NCI-H187 (cell line): ENCODE measurements at places on chromosomes 2 and 18.

DNA sequence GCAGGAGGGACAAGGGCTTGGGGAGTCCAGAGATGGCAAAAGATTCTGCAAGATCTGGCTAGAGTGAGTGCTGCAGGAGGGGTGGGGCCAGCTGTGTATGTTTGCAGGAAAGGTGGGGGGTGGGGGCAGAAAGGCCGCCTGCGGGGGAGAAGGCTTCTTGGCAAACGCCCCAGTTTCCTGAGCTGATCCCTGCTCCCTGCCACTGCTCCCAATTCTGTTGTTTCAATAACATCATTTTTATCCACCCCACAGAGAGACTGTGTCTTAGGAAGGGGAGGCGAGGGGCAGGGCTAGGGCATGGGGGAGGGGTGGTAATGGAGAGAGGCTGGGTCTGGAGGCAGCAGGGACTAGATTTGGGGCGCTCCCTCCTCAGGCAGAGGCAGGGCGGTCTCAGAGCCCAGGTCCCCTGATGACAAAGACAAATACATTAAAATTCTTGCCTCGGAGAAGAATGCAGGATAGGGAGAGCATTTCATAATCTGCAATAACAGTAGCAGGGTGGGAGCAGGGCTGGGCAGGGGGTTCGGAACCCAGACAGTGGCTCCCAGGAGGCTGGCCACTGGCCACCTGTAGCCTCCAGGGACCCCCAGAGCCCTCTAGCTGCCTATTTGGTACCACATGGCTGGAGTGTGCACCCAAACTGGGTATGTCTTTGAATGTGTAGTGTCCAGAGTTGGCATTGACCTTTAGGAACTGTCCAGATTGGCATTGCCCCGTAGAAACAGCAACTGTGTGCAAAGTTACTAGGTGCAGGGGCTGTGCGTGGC is 2.1 kb upstream of the WNT6 start:
- no peak for DNase-seq

- DNase-seq: no peak
Measured at GRCh38 chr2:72153924-72154323, 6.3 kb upstream of the CYP26B1 start.

DNA sequence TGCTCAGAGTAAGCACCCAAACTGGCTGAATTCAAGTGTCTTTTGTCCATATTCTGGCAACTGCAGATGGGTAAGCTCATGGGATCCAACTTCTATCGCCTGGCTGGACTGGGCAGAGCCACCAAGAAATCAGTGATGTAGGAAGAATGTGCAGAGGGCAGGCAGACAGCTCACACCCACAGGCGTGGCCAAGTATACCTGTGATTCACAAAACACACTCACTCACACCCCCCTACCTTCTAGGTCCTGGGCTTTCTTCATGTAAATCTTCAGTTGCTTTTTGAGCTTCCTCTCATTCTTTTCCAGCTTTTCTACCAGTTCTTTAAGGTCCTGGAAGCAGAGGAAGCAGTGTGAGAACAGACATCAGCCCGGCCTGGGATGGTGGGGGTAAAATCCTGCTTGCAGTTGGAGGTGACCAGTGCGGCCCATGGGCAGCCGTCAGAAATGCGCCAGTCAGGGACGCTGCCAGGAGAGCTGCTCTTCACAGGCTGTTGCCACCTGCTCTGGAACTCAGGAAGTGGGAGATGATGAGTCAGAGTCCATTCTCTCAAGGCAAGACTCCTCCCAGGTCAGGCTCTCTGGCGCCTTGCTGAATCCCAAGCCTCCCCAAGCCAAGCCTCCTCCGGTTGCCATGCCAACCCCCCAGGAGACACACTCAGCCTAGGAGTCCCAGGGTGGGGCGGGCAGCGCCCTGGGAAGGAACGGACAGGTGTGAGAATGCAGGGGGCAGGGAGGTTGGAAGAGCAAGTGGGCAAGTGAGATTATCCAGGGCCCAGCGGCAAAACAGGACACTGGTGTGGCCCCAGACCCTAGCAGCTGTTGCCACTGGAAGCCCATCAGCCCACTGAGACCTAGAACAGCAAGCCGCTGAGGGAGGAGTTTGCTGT is 36.2 kb upstream of the ACAA2 start:
- DNase-seq: peak; percentile 84

- no peak for DNase-seq
Measured at GRCh38 chr18:9612977-9613376, 1.4 kb downstream of the PPP4R1 start.

- DNase-seq: no peak
Measured at GRCh38 chr2:121456325-121456724, 74.4 kb upstream of the RNU4ATAC start.

- DNase-seq: no peak
Measured at GRCh38 chr18:34626404-34627136, 83.5 kb upstream of the DTNA start.

DNA sequence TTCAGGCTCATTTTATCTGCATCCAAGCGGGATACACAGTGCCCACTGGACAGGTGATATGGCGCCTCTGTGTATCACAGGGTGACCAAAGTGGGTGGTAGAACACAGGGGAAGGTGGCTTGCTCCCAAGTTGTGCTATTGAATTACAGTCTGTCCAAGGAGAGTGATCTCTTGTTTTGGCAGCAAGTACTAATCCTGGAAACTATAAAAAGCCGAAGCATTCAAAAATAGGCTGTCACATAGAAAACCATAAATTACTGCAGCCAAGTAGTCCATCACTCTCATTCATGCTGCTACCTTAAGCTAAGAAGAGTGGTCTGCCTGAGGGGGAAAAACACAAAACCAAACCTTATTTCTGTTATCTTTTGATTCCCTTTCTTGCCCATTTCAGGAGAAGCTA is 237.1 kb upstream of the POU3F3 start:
- no peak for DNase-seq

- DNase-seq: no peak
Measured at GRCh38 chr2:54728669-54729120, 5.2 kb downstream of the EML6 start.

GRCh38 chr2:10238991-10239485 is 63.7 kb upstream of the HPCAL1 start:
- DNase-seq: no peak

DNA sequence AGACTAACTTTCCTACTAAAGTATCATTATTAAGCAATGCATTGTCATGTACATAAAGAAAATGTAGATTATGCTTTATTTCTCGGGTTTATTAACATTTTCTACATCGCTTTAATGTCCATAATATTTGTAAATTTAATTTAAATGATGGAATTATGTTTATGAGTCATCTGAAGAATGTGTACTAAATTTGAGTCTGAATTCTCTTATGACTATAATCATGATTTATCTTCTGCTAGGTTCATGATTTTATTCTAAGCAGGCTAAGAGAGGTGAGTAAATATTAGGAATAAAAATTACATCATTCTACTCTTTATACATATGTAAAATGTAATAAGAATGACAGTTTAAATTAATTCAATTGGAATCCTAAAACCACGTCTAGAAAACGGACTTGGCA is 206.3 kb upstream of the NOL4 start:
- no peak for DNase-seq

DNA sequence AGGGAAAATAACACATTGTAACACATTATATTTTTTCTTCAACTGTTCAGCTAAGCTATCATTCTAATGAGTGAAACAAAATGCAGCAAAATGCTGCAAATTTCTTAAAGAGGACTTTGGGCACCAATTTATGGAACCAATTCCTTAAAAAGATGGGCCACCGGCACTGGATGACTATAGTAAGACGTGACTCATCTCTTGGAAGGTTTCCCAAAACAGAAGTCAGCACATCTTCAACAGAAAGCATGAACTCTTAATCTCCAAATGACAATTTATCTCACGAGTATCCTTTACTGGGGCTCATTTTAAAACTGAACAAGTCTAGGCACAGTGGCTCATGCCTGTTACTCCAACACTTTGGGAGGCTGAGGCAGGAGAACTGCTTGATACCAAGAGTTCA is 213.4 kb downstream of the CDH20 start:
- DNase-seq: no peak

- DNase-seq: no peak
Measured at GRCh38 chr2:69208023-69208595, 178.9 kb downstream of the GFPT1 start.

DNA sequence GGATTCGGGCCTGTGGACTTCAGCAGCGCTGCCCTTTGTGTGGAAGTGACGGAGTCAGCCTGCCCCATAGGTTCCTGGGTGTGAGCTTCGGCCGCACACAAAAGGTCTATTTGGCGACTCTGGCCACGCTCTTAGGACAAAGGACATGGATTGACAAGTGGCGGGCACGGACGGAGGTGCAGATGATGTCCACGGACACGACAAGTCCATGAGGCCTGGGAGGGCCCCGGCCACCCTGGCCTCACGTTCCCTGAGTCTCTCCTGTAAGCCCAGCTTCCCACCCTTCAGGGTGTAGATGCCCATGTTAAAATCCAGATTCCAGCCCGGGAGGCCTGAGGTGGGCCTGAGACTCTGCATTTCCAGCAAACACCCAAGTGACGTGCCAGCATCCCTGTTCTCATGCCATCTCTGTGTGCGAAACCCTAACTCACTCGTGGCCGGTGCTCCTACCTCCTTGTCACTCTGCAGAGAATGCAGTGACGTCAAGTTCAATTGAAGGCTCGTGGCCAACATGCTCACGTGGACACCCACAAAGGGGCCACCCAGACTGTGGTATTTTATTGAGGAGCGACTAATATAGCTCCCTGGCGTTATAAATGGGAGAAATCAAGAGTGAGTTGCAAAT is 111.7 kb downstream of the RTP5 start:
- DNase-seq: no peak

DNA sequence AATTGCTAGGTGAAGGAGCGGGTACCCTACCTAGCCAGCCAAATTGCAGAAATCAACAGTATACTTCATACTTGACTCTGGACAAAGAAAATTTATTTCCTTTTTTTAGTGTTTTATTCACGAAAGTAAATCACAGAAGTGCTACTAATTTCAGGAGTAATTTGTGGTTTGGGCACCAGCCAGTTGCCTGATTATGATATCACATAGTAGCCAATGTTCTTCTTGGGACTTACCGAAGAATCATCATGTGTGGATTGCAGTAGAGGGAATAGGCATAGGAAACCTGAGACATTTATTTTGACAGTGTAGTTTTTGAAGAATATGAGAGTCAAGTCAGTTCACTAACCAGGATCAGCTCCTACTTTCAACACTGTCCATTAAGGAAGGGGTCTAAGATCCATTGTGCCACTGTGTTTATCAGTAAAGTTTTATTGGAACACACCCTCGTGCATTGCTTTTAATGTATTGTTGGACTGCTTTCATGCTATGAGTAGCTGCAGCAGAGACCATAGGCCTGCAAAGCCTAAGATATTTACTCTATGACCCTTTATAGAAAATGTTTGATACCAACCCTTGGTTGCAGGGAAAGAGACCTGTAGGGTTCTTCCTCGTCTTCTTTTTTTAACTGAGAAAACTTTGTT is 32.1 kb downstream of the TNFRSF11A start:
- DNase-seq: no peak

DNA sequence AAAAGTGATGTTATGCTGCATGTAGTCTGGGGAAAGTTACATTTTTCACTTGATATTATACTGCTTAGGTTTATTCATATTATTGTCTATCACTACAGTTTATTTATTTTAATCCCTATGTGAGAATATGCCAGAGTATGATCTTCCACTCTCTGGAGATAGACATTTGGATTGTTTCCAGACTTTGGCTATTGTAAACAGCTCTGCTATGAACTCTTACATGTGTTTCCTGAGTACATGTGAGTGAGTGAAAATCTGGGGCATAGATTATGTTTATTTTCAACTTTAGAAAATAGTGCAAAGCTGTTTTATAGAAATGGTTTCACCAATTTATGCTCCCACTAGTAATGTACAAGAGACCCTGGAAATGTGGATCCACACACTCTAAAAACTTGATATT is 49.0 kb upstream of the EPAS1 start:
- no peak for DNase-seq

- DNase-seq: no peak
Measured at GRCh38 chr18:74388227-74388626, 68.9 kb downstream of the DIPK1C start.
